ENCODE measurements at places on chromosomes 5 and 9. TPM values are rescaled to one million over a fixed set of nuclear protein-coding genes. Genes with fewer than 3 reads are reported as not detected.

DNA sequence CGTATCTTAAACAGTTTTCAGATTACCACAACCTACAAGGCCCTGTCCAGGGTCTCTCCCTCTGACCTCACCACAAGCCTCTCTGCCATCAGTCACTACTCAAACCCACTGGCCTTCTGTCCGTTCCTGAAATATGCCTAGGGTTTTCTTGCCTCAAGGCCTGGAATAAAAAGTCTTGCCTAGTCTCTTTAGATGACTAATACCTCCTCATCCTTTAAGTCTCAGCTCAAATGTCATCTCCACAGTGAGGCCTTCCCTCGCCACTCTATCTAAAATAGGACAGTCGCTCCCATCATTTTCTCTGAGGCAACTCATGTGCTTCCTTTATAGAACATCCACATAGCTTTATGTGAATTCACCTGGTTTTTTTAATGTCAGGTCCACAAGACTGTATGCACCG lies 5.2 kb downstream of the DENND1A start:
- no peak for DNase-seq
- no peak overlapping the region for H3K27ac ChIP-seq
- peaks cover 37% of the 10 kb centered on the region for H3K4me1 ChIP-seq

GRCh38 chr5:172933238-172933637 lies 26.0 kb upstream of the RPL26L1 start:
- no peak for DNase-seq
- no peak overlapping the region for H3K4me3 ChIP-seq
- H3K36me3 ChIP-seq = peaks cover 77% of the 10 kb centered on the region
- H3K27ac ChIP-seq = no peak overlapping the region
- H3K27me3 ChIP-seq = no peaks in the 10 kb centered on the region

DNA sequence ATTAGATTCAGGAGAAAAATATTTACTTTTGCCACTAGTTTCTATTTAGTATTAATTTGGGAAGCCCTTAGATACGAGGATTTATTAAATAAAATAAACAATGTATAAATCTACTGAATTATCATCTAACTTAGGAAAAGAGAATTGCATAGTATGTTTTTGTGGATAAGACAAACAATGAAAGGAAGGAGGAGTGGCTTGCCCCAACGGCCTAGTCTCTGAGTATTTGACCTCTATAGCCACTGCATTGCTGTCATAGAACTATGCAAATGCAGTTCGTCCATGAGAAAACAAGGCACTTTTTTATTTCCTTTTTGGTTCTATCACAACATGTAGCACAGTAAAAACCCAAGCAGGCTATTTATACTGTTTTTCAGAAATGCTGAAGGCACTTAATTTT lies 321.2 kb upstream of the CCNH start:
- no peak overlapping the region for H3K27ac ChIP-seq
- no peak for DNase-seq
- no peak overlapping the region for H3K4me3 ChIP-seq
- peaks cover 57% of the 10 kb centered on the region for H3K27me3 ChIP-seq

- no peak overlapping the region for H3K4me3 ChIP-seq
- peaks cover 13% of the 10 kb centered on the region for H3K27me3 ChIP-seq
- H3K36me3 ChIP-seq = no peaks in the 10 kb centered on the region
Observed at GRCh38 chr9:99057665-99058625, 47.0 kb upstream of the TGFBR1 start.

GRCh38 chr9:99130069-99130468 lies 25.2 kb downstream of the TGFBR1 start:
- no peak for DNase-seq
- no peak overlapping the region for H3K4me3 ChIP-seq
- H3K27ac ChIP-seq = no peak overlapping the region
- peaks cover 16% of the 10 kb centered on the region for H3K36me3 ChIP-seq
- peaks cover 16% of the 10 kb centered on the region for H3K4me1 ChIP-seq
- H3K27me3 ChIP-seq = no peaks in the 10 kb centered on the region

- no peak overlapping the region for H3K27ac ChIP-seq
- H3K36me3 ChIP-seq = no peaks in the 10 kb centered on the region
- DNase-seq = no peak
- peaks cover 38% of the 10 kb centered on the region for H3K4me1 ChIP-seq
Observed at GRCh38 chr5:123485275-123485674, 26.7 kb upstream of the CSNK1G3 start.

DNA sequence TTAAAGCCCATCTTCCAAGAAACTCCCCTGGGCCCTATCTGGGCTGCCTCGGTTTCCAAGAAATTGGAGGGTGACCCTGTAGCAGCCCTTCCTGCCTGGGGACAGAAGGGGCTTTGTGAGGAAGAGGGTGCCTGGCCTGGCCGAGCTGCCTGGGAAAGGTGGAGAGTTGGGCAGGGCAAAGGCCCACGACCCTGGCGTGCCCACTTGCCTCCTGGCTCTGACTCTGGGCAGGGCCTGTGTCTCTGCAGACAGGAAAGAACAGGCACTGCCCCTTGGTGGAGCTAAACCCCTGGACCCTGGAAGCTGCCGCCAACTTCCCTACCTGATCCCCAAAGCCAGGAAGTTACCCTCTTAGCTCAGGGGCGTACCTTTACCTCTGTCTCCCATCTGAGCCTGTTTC lies 149.3 kb downstream of the RGS3 start:
- H3K27ac ChIP-seq = no peak overlapping the region
- no peak overlapping the region for H3K4me3 ChIP-seq
- H3K36me3 ChIP-seq = no peaks in the 10 kb centered on the region

- H3K36me3 ChIP-seq = peaks cover under 1% of the 10 kb centered on the region
- H3K4me3 ChIP-seq = no peak overlapping the region
- no peaks in the 10 kb centered on the region for H3K4me1 ChIP-seq
- H3K27me3 ChIP-seq = no peaks in the 10 kb centered on the region
Observed at GRCh38 chr9:3457175-3457574, 68.6 kb downstream of the RFX3 start.

DNA sequence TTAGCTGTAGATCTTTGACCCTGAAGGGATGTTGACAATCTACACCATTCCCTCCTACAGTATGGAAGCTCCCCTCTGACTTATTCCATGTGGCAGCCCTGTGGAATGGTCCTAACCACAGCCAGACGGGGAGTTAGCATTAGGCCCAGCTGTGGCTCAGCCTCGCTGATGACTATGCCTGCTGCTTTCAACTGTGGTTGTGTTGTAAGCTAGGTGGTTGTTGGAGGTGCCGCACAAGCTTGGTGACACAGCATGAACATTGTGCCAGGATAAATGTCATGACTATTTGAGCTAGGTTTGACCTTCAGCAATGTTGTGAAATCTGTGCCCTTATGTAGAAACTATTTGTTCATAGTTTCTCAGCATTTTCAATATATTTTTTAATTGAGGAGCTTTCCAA lies 40.6 kb downstream of the SGCD start:
- H3K27me3 ChIP-seq = no peaks in the 10 kb centered on the region
- peaks cover 22% of the 10 kb centered on the region for H3K4me1 ChIP-seq
- H3K27ac ChIP-seq = peak overlapping the region; percentile 10
- no peaks in the 10 kb centered on the region for H3K36me3 ChIP-seq
- H3K4me3 ChIP-seq = no peak overlapping the region
- DNase-seq = peak; percentile 75

DCANP1 gene
- not detected for total RNA-seq

SPATA31D4 gene
- not detected for total RNA-seq

ELL2 gene
- 144 TPM for total RNA-seq

CBY3 gene
- total RNA-seq = not detected

PLAC8L1 gene
- 3.0 TPM for total RNA-seq

C5orf46 gene
- 5.7 TPM for total RNA-seq

PPP2CA gene
- 317 TPM for total RNA-seq

ENHO gene
- not detected for total RNA-seq

Measured in MCF 10A (cell line).